ENCODE measurements at places on chromosomes 2 and 18.

GRCh38 chr2:237944302-237944701 is 22.5 kb upstream of the UBE2F start:
- no peak for DNase-seq

DNA sequence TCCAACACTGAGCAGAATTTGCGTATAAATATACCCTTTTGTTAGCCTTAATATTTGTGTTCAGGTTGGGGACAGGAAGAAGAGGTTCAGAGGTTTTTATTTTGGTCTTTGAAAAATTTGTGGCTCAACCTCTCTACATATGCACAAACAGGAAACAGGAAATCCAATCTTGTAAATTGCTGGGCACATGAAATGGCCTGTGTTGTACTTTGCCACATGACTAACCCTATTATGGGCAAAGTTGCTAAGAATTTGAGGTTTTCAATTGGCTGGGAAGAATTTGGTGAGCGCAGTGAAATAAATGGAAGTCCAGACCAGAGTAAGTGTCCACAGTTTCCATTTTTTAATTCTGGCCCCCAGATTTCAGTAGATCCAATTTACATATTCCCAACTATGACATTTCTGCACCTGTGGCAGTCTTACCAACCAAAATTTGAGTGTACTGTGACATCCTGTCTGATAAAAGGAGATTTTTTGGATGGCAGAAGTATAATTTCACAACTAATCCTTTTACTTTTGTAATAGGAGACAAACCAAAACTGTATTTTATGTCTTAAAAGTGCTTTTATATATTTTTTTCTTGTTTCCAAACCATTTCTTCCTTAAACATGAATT is 63.6 kb downstream of the COX7A2L start:
- peak; percentile 46 for DNase-seq

- DNase-seq, result no peak
These were observed 208.9 kb downstream of the LPIN1 start for GRCh38 chr2:11955314-11955713.

DNA sequence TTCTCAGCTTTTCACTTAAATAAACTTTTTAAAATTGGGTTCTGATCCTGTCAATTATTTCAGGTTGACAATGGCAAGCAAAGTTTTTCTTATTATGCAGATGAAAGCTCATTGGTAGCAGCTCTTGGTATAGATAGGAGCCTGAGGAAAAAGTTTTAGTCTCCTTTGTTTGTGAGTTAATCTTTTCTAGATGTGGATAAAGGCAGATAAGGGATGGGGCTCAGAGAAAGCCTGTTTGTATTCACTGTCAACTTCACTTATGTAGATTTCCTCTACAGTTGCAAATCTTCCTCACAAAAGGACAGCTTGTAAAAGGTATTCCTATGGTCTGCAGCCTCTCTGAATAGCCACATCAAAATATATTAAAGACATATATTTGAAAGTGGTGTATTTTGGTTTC is 224.5 kb upstream of the SPOPL start:
- no peak for DNase-seq

DNA sequence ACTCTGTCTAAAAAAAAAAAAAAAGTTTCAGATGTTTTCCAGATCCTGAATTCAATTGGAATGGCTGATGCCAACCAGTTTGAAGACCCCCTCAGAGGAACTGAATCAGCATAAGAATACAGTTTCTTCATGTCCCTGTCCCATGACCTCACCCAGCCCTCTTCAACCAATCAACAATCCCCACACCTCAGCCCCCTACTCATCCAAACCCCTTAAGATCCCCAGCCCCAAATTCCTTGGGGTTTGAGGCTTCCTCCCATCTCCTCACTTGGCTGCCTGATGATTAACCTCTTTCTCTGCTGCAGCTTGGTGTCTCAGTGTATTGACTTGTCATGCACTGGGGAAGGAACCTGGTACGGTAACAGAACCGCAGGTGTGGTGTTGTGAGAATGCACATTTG is 97.6 kb upstream of the CABLES1 start:
- no peak for DNase-seq

DNA sequence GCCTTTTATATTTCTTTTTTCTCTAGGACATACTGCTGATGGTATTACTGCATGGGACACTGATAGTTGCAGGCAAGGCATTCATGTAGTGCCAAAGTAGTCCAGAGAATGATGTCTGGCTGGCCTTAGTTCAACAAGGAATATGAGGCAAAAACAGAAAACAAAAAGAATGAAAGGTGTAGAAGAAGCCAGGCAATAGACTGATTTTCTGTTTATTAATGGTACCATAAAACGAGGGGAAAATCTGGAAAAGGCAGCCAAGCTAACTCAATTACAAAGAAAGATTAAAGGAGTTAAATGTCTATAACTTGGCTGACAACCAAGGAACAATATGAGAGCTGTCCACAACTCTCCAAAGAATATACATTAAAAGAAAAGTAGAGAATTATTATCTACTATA is 284.9 kb downstream of the ZEB2 start:
- no peak for DNase-seq

DNA sequence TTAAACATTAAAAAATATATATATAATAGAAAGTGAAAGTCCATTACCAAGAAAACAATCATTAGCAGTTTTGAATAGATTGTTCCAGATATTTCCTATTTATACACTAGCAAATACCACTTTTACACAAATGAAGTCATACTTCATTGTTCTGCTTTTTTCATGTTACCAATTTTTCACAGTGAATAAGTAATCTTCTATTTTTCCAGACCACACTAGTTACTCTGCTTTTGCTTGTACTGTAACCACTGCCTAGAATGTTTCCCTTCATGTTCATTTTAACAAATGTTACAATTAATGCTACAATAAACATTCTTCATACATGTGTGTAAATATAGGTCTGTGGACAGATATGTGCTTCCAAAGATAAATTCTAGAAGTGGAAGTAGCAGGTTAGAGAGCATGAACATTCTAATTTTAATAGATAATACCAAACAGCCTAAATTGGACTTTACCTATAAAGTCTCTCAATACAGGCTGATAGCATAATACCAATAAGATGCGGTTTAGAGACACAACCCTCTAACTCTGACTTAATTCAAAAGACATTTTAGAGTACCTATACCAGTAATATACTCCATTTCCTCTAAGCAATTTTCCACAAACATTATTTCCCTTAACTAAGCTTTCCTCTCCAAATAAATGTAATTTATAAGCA is 17.0 kb downstream of the ITSN2 start:
- no peak for DNase-seq

DNA sequence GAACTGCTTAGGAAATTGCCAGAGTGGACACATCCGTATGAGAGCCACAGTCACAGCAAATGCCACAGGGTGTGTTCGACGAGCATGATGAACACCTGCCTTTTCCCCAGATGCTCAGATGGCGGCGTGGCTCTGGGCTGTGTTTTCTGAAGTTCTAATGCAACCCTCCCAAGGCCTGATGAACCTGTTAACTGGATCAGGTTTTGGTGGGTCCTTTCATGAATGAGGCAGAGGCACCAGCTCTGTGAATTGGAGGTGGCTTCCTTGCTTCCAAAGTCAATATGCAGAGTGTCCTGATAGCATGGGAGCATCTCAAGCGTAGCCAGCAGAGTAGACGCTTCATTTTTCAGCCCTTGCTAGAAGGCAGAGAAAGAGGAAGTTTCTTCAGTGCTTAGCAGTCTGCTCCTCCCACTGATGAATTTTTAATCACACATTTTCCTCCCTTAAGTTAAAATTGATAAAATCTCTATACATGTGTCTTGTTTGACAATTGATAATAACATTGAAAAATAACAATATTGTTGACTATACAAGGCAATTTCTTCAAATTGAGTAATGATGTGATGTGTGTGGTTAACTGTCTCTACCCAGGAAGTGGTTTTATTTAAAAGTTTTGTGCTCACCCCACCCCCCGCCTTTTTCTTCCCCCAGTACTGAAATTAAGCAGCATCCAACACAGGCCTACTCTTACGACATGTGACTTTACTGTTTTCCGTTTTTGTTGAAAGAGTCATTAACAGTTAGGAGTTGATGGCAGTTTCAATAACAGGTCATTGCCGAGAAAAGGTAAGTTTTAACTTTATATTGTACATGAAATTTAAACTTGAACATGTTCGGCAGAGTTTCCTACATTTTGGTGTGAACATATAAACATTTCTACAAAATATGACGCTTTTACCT is at the start of gene ARHGAP15:
TSS of gene ARHGAP15 (plus strand) at position 739 of the 900 bp plus-strand sequence.
- DNase-seq, result peak; percentile 91

DNA sequence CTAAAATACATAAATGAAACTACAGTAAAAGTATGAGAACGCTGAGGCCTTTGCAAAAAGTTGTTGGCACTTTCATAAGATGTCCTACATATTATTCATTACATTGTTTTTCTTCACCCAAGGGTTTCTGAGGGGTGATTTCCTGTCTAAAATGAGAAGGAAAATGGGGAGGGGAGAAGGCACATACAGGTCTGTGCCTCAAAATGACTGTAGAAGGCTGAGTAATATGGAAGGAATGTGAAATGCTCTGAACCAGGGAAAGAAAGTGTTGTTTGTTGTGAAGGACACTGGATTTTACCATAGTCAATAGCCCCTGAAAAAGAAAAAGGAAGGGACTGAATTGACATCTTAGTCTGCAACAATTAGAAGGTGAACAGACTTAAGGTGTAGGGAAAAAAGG is 99.5 kb upstream of the RNF152 start:
- DNase-seq, result no peak

DNA sequence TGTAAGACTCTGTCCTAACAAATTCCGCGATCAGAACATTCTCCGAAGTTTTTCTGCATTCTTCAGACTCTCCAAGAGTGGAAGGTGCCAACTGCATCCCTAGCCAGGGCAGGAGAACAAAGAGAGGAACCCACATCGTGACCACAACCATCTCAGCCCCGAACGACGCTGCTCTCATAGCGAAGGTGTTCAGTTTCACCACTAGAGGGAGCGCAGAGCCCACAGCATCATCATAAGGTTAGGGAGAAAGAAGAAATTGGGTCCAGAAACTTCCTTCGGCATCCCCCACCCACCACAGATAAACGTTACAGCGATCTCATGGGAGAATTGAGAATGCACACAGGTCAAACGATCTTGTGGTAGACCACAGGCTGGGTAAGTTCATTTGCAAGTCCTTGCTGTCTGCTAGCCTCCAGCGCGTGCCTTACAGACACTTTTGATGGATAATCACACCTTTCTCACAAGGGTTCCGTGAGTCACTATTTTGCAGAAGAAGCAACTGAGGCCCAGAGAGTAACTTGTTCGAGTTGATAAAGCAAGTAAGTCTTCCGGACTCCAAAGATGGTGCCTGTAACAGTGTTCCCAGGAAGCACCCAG is 53.7 kb upstream of the ARL4C start:
- DNase-seq, result peak; percentile 67

DNA sequence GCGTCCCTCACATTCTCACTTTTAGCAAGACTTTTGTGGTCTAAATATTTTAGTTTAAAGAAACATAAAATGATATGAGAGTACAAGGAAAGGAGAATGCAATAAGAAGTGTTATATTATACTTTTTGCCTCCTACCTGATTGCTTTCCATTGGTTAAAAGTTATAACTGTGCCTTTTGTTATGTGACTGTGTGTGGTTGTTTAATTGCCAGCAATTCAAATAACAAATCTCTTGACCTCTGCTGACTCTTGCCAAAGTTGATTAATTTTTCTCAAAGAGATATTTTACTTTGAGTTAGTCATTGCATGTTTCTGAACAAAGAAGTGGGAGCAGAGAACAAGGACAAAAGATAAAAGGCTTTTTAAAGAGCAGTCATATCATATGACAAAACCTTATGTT is 599.5 kb downstream of the SUCLG1 start:
- DNase-seq, result no peak

- no peak for DNase-seq
These were observed 2.8 kb downstream of the FOSL2 start for GRCh38 chr2:28395334-28396061.

- no peak for DNase-seq
These were observed 65.9 kb upstream of the RPL31 start for GRCh38 chr2:100936070-100936741.

- no peak for DNase-seq
These were observed 45.8 kb downstream of the ATIC start for GRCh38 chr2:215357660-215358059.
